ENCODE measurements at places on chromosomes 7 and 10.
A peak's percentile ranks its signal among the peaks of the same experiment; 100 is the strongest.

- DNase-seq = no peak
Observed at GRCh38 chr10:89738551-89739209, 37.3 kb downstream of the KIF20B start.

- no peak for DNase-seq
Observed at GRCh38 chr7:21869785-21870402, 75.8 kb downstream of the CDCA7L start.

DNA sequence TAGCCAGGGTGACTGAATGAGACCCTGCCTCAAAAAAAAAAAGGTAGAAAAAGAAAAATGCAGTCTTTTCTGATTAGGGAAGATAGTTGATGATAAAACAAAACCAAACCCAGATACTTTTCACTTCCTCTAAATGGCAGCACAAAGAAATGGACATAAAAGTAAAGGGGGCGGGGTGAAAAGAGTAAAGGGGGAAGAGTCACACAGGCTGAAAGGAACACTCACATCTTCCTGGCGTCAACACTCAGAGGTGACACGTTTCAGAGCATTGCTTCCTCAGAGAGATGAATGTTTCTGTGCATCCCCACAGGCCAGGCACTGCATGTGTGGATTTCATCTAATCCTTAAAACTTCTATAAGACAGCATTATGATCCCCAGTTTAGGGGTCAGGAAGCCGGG, 81.2 kb downstream of the HIPK2 start:
- no peak for DNase-seq

- DNase-seq = peak; percentile 42
Observed at GRCh38 chr7:126840869-126841268, 411.9 kb downstream of the GRM8 start.

- DNase-seq = no peak
Observed at GRCh38 chr7:21828841-21829240, 116.9 kb downstream of the CDCA7L start.

DNA sequence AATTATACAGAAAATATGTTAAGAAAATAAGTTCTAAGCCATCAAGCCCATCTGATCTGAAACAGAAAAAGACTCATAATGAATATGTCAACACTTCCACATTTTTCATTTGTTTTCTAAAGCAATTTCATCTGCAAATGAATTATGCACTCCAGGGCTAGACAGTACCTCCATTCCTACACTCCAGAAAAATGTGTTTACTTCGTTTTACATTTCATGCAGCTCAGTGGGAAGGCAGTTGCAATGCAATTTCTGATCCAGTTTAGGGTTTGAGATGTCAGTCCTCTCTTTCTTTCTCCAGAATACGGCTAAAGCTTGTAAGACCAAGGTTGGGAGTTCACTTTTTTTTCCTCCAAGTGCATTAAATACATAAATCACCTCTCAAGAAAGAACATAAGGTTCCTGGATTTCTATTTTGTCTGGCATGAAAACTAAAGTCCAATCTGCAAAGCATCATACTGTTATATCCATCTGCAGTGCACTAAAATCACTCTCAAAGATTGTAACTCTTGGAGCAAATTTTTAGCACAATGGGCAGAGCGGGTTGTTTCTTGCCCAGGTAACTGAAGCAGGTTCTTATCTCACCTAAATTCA, 348.8 kb upstream of the C7orf33 start:
- DNase-seq = no peak

DNA sequence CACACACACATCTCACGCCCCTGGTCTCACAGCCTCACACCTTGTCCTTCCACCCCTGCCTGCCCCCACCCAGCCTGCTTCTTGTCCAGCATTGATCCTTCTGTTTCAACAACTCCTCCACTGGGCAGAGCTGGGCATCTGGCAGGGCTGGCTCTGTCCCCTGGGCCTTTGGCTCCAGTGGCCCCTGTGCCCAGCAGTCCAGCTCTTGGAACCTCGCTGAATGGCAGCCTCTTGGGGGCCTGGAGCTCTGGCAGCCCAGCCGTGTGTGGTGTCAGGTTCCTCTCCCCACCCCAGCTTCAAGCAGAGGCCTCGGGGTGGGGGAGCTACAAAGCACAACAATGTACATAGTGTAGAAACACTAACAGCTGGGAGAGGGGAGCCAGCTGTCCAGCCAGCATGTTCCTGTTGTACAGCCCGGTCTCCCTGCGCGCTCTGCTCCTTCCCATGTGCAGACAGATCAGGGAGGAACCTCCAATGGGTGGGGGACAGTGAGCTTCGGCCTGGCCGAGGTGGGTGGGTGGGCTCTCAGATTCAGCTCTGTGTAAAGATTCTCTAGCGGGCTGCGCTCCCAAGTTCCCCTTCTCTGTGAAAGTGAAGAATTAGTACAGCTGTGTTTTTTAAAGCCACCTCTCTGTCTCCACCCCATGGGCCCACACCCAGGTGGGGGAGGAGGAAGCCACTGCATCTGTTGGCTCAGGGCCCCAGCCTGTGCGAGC, 19.4 kb downstream of the ZMIZ2 start:
- DNase-seq = peak; percentile 95

DNA sequence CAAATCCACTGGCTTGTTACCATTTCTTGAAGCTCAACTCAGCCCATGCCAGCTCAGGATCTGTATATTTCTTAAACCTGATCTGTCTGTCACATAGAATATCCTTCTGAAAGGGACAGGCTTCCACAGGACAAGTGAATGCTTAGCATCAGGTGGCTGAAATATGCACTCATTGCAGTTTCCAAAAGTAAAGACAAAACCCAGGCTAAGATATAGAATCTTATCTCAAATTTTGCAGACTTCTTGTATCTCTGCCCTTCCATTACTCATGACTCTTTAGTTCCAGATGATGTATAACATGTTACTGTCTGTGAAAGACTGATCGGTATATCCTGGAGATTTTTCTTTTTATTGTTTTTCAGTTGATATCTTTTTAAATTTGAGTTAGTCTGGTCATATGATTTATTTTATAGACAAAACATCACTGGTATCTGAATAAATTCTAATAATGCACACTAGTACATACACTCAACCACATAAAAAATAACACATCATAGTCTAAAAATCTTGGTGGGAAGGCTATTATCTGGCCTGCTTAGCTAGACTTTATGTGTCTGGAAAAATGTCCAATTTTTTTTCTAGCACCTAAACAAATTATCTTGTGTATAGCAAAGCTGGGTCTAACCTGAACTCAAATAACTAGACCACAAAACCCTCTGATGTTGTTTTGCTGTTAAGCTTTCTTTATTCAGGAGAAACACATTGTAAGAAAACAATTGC, 182.6 kb downstream of the ADAM12 start:
- no peak for DNase-seq

- no peak for DNase-seq
Observed at GRCh38 chr7:151838861-151839381, 38.0 kb downstream of the PRKAG2 start.

GRCh38 chr10:23315966-23316365, 28.6 kb downstream of the C10orf67 start:
- no peak for DNase-seq

DNA sequence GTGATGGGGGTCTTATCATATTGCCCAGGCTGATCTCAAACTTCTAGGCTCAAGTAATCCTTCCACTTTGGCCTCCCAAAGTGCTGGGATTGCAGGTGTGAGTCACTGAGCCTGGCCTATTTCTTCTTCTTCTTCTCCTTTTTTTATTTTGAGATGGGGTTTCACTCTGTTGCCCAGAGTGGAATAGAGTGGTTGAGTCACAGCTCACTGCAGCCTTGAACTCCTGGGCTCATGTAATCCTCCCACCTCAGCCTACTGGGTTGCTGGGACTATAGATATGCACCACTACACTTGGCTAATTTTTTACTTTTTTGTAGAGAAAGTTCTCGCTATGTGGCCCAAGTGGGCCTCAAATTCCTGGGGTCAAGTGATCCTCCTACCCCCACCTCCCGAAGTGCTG, 124.3 kb downstream of the SKIDA1 start:
- DNase-seq = no peak

- no peak for DNase-seq
Observed at GRCh38 chr10:126204320-126204719, 184.0 kb downstream of the ADAM12 start.

- DNase-seq = peak; percentile 41
Observed at GRCh38 chr7:13179011-13179582, 491.7 kb downstream of the ARL4A start.

- no peak for DNase-seq
Observed at GRCh38 chr10:125096975-125097374, 63.4 kb downstream of the CTBP2 start.

DNA sequence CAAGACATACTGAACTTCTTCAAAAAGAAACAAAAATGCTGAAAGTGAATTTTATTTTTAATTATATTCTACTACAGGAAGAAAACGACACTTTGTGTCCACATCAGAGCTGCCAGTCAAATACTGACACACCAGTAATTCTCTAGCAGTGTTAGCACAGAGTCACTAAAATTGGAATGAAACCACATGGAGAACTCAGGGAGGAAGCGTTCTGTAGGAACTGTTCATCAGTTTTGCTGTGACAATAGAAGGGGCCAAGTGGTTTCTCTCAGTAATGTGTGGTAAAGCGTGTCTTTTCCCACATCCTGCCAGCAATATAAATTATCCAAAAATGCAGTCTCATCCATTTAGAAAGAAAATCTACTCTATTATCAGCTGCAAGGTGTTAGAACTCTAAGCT, 683.3 kb downstream of the GRM8 start:
- DNase-seq = no peak

All from NCI-H524 (cell line).